ENCODE measurements at places on chromosomes 12 and 14.

- DNase-seq: no peak
Measured at GRCh38 chr12:4278329-4279197, 5.0 kb downstream of the CCND2 start.

GRCh38 chr12:64680235-64680634, 69.9 kb downstream of the RASSF3 start:
- DNase-seq: no peak

- DNase-seq: no peak
Measured at GRCh38 chr14:58272588-58273372, 25.6 kb upstream of the ARID4A start.

- peak; percentile 32 for DNase-seq
Measured at GRCh38 chr14:70086685-70087379, 101.9 kb downstream of the SLC8A3 start.

- no peak for DNase-seq
Measured at GRCh38 chr14:95527387-95528002, 7.4 kb upstream of the GLRX5 start.

- peak; percentile 95 for DNase-seq
Measured at GRCh38 chr12:57522011-57522886, at the start of gene MBD6. TSS of gene MBD6 (plus strand) at chr12:57522824. CDS start at chr12:57524304, 1,480 bp downstream.

GRCh38 chr12:117380083-117380482, 18.7 kb upstream of the NOS1 start:
- DNase-seq: no peak

DNA sequence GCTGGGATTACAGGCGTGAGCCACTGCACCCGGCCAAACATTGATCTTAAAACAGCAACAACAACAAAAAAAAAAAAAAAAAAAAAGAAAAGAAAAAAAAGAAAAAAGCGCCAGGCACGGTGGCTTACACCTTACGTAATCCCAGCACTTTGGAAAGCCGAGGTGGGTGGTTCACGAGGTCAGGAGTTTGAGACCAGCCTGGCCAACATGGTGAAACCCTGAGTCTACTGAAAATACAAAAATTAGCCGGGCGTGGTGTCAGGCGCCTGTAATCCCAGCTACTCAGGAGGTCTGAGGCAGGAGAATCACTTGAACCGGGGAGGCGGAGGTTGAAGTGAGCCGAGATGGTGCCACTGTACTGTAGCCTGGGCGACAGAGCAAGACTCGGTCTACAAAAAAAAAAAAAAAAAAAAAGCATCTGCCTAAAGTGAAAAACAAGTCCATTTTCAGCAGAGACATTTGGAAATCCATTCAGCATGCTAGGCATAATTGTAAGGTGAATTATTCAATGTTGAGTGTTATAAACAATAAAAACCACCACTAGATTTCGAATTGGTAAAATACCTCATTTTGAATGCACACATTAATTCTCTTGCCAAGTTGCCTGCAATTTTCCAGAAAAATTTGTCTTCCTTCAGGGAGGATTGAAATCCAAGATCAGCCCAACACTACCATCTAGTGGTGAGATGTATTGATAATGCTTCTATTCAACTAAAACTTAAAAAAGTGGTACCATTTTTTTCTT, 8.0 kb upstream of the CERS5 start:
- no peak for DNase-seq

- no peak for DNase-seq
Measured at GRCh38 chr12:76915361-76916169, 36.7 kb upstream of the CSRP2 start.

DNA sequence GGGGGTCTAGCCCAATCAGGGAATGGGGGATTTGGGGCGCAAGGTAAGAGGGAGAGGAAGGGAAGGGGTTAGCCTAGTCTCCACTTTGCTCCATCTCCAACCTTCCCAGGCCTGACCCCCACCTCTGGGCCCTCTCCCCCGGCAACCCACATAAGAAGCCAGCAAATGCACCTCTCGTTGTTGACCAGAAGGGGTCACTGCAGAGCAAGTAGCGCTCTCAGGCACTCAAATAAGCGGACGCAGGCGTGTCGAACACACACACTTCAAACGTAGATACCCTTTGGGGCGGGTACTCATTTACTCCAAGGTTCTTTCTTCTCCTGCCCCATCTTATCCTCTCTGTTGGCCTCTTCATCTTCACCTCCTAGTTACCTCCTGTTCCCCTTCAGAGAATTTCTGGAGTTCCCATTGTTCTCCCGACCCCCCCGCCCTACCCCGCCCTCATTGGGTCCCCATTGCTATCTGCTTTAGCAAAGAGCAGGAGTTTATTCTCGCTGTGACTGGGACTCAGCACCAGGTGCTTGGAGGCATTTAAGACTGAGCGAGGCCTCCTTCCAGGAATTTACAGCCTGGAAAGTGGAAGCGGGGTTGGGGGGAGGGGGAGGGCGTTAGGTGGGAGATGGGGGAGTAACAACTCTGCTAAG, 1.5 kb upstream of the SRRM4 start:
- peak; percentile 76 for DNase-seq

GRCh38 chr14:69464379-69464778, 20.1 kb upstream of the PLEKHD1 start:
- no peak for DNase-seq

DNA sequence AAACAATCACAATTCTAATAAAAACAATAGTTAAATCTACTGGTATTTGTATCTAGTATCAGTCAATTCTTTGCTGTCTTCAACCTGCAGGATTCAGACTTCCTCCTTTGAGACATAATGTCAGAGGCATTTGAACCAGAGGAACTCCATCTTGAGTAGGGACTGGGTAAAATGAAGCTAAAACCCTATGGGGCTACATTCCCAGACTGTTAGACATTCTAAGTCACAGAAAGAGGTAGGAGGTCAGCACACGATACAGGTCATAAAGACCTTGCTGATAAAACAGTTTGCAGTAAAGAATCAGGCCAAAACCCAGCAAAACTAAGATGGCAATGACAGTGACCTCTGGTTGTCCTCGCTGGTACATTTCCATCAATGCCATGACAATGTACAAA, 48.2 kb upstream of the MAP3K9 start:
- DNase-seq: no peak

DNA sequence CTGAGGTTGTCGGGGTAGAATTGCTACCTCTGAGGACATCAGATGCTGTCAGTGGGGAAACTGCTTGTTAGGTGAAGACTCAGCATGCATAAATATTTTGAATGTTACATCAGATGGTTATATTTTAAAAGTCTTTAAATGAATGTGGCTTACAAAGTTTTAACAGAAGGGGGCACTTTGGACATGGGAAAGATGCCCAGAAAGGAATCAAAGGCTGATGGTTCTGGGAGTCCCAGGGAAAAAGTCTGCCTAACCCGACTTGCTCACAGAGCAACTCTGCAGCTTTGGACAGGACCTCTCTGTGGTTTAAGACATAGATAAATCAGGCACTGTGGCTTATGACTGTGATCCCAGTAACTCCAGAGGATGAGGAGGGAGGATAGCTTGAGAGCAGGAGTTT, 474.9 kb downstream of the ATP23 start:
- DNase-seq: no peak

- no peak for DNase-seq
Measured at GRCh38 chr12:53928054-53928835, 10.4 kb upstream of the HOXC13 start.

- DNase-seq: no peak
Measured at GRCh38 chr12:50637870-50638481, 125.9 kb upstream of the ATF1 start.

DNA sequence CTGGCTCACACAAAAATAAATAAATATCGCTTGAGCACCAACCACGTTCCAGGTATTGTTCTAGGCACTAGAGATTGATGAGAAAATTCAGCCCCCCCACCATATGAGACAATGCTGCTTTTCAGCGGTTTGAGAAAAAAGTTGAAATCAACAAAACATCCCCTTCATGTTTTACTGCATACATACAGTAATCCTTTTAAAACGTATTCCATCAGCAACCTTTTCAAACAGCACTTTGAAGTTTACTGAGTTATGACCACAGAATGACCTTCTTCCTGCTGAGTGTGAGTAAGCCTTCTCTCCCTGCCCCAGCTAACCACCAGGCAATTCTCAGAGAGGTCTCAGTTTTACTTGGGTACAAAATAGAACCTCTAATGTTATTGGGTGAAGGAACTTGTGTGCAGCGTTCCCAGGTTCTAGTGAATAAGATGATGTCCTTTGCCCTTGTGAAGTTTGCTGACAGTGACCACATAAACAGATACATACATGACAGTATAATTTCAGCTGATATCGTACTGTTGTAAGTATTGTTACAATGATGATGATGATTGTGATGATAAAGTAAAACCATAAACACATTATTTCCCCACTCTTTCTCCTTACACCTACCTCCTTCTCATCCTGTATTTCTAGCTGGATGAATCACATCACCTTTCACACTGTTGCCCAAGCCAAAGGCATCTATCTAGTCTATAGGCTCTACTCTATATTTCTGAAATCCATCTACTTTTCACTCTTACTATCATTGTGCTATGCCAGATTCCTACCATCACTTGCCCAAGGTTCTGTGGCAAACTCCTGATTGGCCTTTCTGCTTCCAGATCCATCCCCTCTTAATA, 124.4 kb upstream of the KRR1 start:
- no peak for DNase-seq

- no peak for DNase-seq
Measured at GRCh38 chr14:75264036-75264435, 14.6 kb upstream of the FOS start.

DNA sequence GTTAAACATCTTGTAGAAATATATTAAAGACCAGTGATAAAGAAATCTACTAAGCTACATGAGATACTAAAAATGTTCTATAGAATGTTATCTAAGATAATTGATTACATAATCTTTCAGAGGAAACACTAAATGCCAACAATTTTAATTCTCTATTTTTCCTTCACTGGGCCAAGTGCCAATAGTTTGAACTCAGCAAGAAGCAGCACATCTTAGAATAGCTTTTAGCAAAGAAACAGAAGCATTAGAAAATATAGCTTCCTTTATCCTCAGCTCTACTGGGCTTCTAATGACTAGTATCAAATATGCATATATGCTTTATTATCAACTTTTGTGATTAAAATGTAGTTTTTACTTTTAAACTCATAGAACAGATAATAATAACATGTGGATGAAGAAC, 461.4 kb upstream of the USP15 start:
- DNase-seq: no peak

DNA sequence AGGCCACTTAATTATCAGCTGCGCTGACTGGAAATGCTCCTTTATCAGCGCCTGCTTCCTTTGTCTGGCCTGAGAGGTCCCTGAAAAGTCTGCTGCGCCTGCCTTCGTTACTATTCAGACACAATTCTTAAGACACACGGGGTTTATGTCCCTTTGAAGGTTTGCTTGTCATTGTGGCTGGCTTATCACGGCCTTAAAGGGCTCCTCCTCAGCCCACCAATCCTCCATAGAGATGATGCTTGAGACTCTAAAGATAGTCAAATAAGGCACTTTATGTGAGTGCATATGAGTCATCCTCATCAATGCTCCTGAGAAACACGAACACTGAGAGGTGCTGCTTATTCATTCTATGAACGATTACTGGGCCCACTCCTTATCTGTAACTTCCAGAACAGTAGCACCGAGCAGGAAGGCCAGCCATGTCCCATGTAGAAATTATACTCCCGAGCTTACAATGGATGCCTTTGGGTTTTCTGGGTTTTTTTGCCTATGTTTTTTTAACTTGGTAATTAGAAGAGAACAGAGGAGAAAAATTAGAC, 1268.2 kb upstream of the TMEM132C start:
- DNase-seq: no peak

All from glutamatergic neuron (in vitro differentiated cells).